Activated CD4-positive, alpha-beta T cell treated with anti-CD3 and anti-CD28 coated beads for 36 hours (primary cell): ENCODE measurements at places on chromosomes 4 and X.

DNA sequence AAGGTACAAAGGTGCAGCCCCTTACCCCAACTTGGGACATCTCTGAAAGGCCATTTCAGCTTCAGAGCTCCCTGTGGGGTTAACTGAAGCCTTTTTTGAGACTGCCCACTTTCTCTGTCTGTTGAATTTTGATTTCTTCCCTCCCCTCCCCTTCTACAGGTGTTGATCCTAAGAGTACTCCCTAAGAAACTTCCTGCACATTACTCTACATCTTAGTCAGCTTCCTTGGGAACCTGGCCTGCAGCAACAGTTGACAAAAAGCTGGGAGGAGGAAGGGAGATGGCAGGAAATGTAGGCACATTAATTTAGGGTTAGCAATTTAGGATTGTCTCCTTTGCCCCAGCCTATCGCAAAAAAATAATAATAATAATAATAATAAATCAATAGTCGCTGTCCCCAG lies 1.2 kb upstream of the IDS start:
- peaks cover 20% of the 10 kb centered on the region for H3K4me1 ChIP-seq
- DNase-seq = no peak
- H3K4me3 ChIP-seq = no peak overlapping the region

- H3K4me1 ChIP-seq = peaks cover 60% of the 10 kb centered on the region
- no peak overlapping the region for H3K4me3 ChIP-seq
- no peak for DNase-seq
- H3K27me3 ChIP-seq = no peaks in the 10 kb centered on the region
- peak overlapping the region; percentile 25 for H3K27ac ChIP-seq
- no peaks in the 10 kb centered on the region for H3K36me3 ChIP-seq
Observed at GRCh38 chrX:108029928-108030711, 14.7 kb upstream of the VSIG1 start.

DNA sequence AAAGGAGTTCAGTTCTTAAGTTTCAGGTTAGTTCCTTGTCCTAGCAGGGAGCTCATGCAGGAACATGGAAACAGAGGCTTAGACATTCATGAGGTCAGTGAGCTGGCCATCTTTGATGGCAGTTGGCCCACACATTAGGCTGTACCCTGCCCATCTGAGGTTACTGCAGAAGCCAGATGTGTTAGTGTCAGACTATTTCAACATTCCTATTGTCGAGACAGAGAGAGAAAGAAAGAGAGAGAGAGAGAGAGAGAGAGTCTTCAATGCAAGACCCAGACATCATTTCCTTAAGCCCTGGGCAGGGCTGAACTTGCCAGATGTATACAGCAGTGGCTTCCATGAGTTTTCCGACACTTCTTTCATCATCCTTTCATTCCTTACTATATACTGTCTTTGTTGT lies 91.3 kb downstream of the PPP1R2C start:
- DNase-seq = no peak
- H3K27me3 ChIP-seq = no peaks in the 10 kb centered on the region
- no peaks in the 10 kb centered on the region for H3K4me1 ChIP-seq
- no peak overlapping the region for H3K27ac ChIP-seq
- no peak overlapping the region for H3K4me3 ChIP-seq

- no peaks in the 10 kb centered on the region for H3K4me1 ChIP-seq
- no peak for DNase-seq
- H3K4me3 ChIP-seq = no peak overlapping the region
Observed at GRCh38 chr4:155597933-155598451, 68.7 kb upstream of the GUCY1A1 start.

- no peaks in the 10 kb centered on the region for H3K36me3 ChIP-seq
- peaks cover 8% of the 10 kb centered on the region for H3K27me3 ChIP-seq
- peaks cover 17% of the 10 kb centered on the region for H3K4me1 ChIP-seq
- H3K27ac ChIP-seq = no peak overlapping the region
Observed at GRCh38 chr4:152700151-152700550, 20.4 kb upstream of the TMEM154 start.

- H3K36me3 ChIP-seq = no peaks in the 10 kb centered on the region
- no peak overlapping the region for H3K4me3 ChIP-seq
- no peaks in the 10 kb centered on the region for H3K4me1 ChIP-seq
- H3K27me3 ChIP-seq = no peaks in the 10 kb centered on the region
Observed at GRCh38 chr4:19756661-19757060, 495.0 kb upstream of the SLIT2 start.

- H3K36me3 ChIP-seq = peaks cover 16% of the 10 kb centered on the region
- DNase-seq = no peak
- peak overlapping the region; percentile 81 for H3K27ac ChIP-seq
- H3K27me3 ChIP-seq = no peaks in the 10 kb centered on the region
- peak overlapping the region; percentile 34 for H3K4me3 ChIP-seq
Observed at GRCh38 chr4:122552898-122553297, 68.0 kb downstream of the IL21 start.

GRCh38 chr4:148573296-148573695 lies 131.1 kb upstream of the NR3C2 start:
- no peaks in the 10 kb centered on the region for H3K4me1 ChIP-seq
- no peaks in the 10 kb centered on the region for H3K27me3 ChIP-seq
- no peaks in the 10 kb centered on the region for H3K36me3 ChIP-seq
- no peak for DNase-seq
- no peak overlapping the region for H3K4me3 ChIP-seq

DNA sequence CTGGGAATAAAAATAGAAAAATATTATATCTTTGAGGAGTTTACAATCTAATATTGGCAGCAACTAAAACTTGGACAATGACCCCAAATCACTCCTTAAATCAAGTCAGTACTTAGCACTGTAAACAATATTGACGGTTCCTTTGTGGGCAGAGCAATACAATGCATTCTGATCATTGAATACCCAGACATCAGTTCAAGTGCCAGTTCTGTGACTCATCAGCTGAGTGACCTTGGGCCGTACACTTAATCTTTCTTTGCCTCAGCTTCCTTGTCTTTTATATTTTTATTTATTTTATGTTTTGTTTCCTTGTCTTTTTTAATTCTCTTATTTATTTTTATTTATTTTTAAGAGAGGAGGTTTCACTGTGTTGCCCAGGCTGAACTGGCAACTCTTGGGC lies 112.2 kb upstream of the ANXA3 start:
- DNase-seq = no peak
- H3K36me3 ChIP-seq = no peaks in the 10 kb centered on the region
- no peak overlapping the region for H3K27ac ChIP-seq
- H3K27me3 ChIP-seq = no peaks in the 10 kb centered on the region
- no peak overlapping the region for H3K4me3 ChIP-seq

DNA sequence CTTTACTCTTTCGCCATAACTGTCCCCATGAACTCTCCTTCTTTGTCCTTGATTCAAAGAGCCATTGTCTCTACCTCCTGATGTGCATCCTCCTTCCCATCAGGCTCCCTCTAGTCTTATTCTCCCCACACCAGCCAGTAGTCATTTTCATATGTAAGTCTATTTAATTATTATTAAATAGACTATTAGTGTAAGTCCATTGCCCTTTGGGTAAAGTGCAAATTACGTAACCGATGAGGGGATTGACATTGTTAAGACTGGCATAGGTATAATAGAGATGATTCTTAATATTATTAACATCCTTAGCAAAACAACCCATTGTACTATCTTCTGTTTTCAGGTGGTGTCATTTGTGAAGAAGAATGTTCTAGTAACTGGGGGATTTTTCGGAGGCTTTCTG lies 16.7 kb downstream of the CMC4 start:
- DNase-seq = no peak
- H3K4me3 ChIP-seq = no peak overlapping the region
- H3K27me3 ChIP-seq = no peaks in the 10 kb centered on the region
- peaks cover 19% of the 10 kb centered on the region for H3K36me3 ChIP-seq
- no peak overlapping the region for H3K27ac ChIP-seq

DNA sequence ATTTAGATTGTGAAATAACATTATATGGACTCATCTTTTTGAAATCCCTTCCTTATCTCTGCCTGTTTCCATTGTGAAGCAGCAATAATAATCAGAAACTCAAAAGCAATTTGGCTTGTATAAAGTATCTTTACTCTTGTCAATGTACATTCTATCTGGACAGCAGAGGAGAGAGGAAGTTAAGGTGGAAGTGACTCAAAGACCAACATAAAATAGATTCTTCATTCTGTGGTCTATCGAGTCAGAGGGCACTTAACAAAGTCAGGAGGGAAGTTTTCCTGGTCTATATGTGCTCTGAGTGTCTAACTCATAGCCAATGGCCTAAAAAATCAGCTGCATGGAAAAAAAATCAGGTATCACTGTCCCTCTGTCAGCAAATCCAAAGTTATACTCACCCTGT lies 155.5 kb downstream of the EMCN start:
- H3K4me1 ChIP-seq = no peaks in the 10 kb centered on the region
- DNase-seq = no peak
- no peak overlapping the region for H3K4me3 ChIP-seq
- H3K27me3 ChIP-seq = peaks cover under 1% of the 10 kb centered on the region

GRCh38 chr4:161581262-161582230 lies 582.3 kb downstream of the FSTL5 start:
- H3K4me1 ChIP-seq = no peaks in the 10 kb centered on the region
- H3K36me3 ChIP-seq = no peaks in the 10 kb centered on the region
- no peak for DNase-seq
- no peak overlapping the region for H3K27ac ChIP-seq
- no peaks in the 10 kb centered on the region for H3K27me3 ChIP-seq

DNA sequence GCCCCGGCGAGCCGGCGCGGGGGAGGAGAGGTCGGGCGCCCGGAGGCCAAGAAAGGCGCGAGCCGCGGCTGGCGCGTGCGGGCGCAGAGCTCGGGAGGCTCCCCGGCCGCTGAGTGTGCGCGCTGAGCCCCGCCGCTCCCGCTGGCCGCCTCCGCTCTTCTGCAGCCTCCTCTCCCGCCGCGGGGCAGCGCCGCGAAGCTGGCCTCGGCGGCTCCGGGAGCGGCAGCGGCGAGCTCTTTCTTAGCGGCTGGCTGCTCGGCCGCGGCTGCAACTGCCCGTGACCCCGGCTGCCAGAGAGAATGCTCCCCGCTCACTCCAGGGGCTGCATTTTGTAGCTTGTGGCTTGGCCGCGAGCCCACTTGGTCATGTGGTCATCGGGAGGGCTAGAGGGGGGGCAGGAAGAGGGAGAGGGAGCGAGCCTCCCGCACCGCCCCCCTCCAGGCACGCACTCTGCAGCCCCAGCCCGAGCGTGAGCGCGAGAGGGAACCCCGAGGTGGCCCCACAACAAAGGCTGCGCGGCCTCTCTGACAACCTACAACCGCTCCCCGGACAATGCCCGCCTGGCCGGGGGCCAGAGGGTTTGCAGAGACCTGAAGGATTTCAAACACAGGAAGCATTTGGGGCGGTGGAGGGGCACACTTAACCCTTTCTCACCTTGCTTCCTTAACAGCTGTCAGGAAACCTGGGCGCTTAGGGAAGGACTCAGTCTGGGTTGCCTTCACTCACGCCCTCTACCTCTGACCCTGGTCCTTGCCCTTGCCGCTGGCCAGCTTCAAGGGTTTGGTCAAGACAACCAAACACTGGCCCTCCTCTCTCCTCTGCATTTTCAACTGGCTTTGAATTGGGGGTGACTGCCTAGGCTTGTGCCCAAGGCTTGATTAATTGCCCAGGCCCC lies at the start of gene APLN:
APLN (minus strand) TSS at position 305 of the 895 bp plus-strand sequence. CDS start 326 bp downstream, outside the sequence.
- H3K4me1 ChIP-seq = peaks cover 9% of the 10 kb centered on the region
- H3K27ac ChIP-seq = no peak within 1 kb of the TSS
- no peaks in the 10 kb centered on the region for H3K36me3 ChIP-seq
- DNase-seq = peak; percentile 34

DNA sequence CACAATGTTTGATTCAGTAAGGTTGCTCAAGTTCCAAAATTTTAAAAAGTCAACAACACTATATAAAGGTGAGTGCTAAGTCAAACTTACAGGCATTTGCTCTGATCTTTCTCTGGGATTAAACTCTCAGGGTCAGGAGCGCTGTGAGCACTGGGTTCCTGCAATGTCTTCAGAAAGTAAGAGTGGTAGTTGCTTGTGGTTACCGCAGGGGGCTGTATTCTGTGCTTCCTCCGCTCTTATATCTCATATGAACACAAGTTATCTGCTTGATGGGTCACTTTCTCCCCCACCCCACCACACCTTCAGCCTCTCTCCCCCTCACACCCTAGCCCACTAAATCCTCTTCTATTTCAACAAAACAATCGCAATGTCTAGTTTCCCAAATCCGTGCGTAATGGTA lies 116.4 kb upstream of the IGSF1 start:
- no peaks in the 10 kb centered on the region for H3K36me3 ChIP-seq
- H3K4me3 ChIP-seq = no peak overlapping the region
- H3K4me1 ChIP-seq = no peaks in the 10 kb centered on the region
- H3K27ac ChIP-seq = no peak overlapping the region
- H3K27me3 ChIP-seq = no peaks in the 10 kb centered on the region

DNA sequence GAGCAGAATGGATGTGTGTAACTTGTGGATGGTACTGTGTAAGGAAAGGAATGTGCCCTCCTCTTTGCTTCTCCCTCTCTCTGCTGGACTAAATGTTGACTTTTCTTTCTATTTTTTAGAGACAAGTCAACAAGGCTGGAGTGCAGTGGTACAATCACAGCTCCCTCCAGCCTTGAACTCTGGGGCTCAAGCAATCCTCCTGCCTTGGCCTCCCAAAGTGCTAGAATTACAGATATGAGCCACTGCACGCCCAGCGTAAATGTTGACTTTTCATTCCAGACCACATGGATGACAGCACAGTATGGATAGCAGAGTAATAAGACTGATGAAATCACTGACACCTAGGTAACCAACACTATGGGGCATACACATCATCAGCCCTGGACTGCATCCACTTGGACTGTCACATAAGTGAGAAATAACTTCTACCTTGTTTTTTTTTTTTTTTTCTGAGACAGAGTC lies 5.1 kb upstream of the RPS3A start:
- no peaks in the 10 kb centered on the region for H3K27me3 ChIP-seq
- H3K36me3 ChIP-seq = no peaks in the 10 kb centered on the region
- no peak overlapping the region for H3K27ac ChIP-seq
- peaks cover 26% of the 10 kb centered on the region for H3K4me1 ChIP-seq

DNA sequence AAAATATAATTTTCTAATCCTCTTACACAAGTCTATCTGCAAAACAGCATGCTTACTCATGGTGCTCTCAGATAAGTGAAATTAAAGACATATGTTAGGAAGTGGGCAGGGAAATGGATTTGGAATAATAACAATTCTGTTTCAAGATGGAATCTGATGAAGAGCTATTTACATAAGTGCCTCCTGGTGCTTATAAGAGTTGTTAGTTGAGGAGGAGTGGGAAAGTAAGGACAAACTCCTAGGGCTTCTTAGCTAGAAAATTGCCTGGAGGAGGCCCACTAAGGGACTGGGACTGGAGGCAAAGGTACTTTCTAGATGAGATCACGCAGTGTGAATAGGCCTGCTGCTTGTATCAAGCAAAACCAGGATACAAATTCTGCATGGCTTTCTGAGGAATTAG lies 939.8 kb downstream of the GLUD2 start:
- H3K27me3 ChIP-seq = no peaks in the 10 kb centered on the region
- no peaks in the 10 kb centered on the region for H3K4me1 ChIP-seq
- no peaks in the 10 kb centered on the region for H3K36me3 ChIP-seq
- no peak overlapping the region for H3K4me3 ChIP-seq

DNA sequence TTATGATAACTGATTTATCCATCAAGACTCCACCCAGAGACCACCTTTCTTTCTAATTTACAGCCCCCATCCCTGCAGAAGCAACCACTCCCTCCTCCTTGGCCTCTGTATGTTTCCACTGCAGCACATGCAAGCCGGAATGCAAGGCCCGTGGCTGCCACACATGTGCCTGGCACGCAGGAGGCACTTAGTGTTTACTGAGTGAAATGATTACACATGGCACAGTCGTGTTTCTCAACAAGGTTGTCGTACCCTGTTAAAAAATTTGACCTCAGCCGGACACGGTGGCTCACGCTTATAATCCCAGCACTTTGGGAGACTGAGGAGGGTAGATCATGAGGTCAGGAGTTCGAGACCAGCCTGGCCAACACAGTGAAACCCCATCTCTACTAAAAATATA lies 104.3 kb downstream of the APBB2 start:
- no peak for DNase-seq
- no peaks in the 10 kb centered on the region for H3K4me1 ChIP-seq
- H3K27ac ChIP-seq = no peak overlapping the region
- H3K36me3 ChIP-seq = no peaks in the 10 kb centered on the region
